ENCODE measurements at places on chromosomes 11 and 22.

- no peak for DNase-seq
These were observed 8.7 kb downstream of the NADSYN1 start for GRCh38 chr11:71461696-71462095.

GRCh38 chr11:118114266-118114665, 27.5 kb upstream of the SMIM35 start:
- no peak for DNase-seq

DNA sequence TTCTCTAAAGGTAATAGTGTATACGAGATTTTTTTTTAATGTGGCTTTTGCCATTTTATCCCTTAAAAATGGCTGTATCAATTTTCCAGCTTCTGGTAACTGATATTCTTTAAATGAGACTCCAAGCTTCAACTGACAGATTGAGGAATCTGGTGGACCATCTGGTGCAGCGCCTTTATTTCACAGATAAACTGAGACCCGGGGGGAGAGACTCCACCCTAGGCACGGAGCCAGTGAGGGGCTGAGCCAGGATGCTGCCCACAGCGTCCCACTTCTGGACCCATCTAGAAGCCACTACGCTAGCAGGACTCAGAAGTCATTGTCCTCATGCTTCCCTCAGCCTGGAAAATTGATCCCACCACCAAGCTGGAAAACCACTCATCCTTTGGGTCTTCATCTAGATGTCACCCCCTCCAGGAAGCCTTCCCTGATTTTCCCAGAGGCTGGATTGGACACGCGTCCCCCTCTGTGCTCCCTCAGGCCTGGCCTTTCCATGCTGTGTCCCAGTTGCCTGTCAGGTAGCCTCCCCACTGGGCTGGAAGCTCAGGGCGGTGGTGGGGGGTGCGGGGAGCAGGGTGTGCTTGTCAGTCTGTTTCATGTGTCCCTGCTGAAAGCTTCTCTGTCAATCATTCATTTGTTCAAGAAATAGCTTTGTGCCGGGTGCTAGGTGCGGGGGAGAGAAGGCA, 12.3 kb upstream of the CD5 start:
- DNase-seq: no peak

DNA sequence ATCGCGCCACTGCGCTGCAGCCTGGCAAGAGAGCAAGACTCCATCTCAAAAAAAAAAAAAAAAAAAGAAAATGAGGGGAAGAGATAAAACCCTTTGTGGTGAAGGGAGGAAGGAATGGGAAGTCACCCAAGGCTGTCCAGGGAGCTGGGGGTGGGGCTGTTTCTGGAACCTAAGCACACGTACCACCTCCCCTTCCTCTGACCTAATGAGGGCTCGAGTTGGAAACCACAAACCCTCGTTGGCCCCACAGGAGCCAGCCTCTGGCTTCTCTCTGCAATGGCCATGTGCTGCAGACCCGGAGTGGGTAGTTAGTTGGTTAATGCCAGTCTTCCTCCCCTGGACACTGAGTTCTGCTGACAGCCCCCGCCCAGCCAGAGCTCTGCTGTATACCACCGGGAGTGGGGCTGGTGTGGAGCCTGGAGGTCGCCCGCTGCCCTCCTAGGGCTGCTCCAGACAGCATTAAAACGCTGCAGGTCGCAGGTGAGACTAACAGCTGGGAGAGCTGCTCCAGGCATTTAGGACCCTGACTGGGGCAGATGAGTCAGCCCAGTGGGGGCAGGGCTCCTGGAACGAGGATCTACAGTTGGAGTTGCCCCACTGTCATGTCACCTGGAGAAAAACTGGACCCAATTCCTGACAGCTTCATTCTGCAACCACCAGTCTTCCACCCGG, at the start of gene LGALS12:
TSS of gene LGALS12 (plus strand) at position 228 of the 672 bp plus-strand sequence. CDS start at position 603, 375 bp downstream.
- no peak for DNase-seq

DNA sequence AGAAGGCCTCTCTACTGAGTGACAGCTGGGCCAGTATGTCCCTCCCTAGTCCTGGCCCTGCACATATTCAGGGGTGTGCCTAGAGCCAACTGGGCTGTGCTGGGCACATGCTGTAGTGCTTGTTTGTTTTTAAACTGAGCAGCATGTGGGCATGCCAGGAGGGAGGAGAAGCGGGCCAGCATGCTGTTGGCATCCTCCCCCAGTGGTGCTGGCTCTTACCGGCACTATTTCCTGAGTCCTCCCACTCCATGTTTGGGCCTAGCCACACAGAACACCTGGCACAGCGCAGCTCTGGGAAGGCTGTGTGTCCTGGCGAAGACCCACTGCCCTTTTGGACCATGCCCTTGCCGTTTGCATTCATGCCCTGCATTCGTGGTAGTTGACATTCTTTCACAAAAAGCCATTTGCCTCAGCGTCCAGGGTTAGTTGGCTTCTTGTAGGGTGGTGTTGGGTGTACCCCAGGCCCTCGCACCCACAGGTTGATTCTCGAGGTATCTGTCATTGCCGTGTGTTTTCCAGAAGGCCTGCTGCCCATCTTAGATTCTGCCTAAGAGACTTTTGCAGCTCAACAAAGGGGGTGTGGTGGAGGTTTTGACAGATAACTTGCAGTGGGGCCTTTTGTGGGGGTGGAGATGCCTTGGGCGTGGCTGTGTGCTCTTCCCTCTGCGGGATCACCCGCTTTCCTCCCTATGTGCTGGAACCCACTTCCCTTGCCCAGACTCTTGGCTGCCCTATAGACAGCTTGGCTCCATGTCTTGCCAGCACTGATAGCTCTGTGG, 13.6 kb downstream of the DGCR8 start:
- no peak for DNase-seq
